ENCODE measurements at places on chromosomes 11 and 22.

DNA sequence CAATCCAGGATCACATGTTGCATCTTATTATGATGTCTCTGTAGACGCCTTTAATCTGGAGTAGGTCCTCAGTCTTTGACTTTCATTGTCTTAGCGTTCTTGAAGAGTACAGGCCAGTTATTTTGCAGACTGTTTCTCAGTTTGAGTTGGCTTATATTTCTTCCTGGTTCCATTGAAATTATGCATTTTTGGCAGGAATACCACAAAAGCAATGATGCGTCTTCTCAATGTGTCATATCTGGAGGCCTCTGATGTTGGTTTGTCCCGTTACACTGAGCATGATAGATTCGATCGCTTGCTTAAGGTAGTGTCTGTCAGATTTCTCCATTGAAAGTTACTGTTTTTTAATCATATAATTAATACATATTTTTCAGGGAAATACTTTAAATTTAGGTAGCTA, 30.6 kb downstream of the TECTA start:
- no peak for DNase-seq

GRCh38 chr22:44207981-44208317, 27.2 kb downstream of the PARVG start:
- no peak for DNase-seq

GRCh38 chr11:96037405-96037949, 113.6 kb upstream of the MTMR2 start:
- no peak for DNase-seq

- no peak for DNase-seq
Measured at GRCh38 chr11:134417871-134418840, 6.1 kb upstream of the B3GAT1 start.

GRCh38 chr11:8480858-8481257, 113.2 kb downstream of the STK33 start:
- DNase-seq = no peak
